Progenitor cell of endocrine pancreas (in vitro differentiated cells): ENCODE measurements at places on chromosomes 6 and 20.

DNA sequence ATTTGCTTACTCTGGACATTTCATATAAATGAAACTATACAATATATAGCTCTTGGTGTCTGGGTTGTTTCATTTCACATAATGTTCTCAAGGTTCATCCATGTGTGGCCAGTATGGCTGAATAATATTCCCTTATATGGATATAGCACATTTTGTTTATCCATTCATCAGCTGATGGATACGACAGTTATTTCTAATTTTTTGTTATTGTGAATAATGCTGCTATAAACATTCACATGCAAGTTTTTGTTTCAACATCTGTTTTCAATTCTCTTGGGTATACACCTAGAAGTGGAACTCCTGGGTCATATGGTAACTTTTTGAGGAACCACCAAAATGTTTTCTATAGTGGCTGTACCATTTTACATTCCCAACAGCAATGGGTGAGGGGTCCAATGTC lies 101.1 kb downstream of the CDK19 start:
- DNase-seq, result no peak

- DNase-seq, result no peak
Observed at GRCh38 chr6:122783401-122783800, 3.9 kb downstream of the FABP7 start.

GRCh38 chr20:10250902-10251301 lies 32.3 kb downstream of the SNAP25 start:
- DNase-seq, result no peak

- no peak for DNase-seq
Observed at GRCh38 chr6:109186012-109186411, 90.7 kb downstream of the CEP57L1 start.

GRCh38 chr6:110378552-110378951 lies 20.4 kb upstream of the METTL24 start:
- no peak for DNase-seq

GRCh38 chr6:153301602-153302001 lies 170.5 kb upstream of the RGS17 start:
- no peak for DNase-seq

- no peak for DNase-seq
Observed at GRCh38 chr20:13400453-13400852, 179.4 kb downstream of the ISM1 start.

DNA sequence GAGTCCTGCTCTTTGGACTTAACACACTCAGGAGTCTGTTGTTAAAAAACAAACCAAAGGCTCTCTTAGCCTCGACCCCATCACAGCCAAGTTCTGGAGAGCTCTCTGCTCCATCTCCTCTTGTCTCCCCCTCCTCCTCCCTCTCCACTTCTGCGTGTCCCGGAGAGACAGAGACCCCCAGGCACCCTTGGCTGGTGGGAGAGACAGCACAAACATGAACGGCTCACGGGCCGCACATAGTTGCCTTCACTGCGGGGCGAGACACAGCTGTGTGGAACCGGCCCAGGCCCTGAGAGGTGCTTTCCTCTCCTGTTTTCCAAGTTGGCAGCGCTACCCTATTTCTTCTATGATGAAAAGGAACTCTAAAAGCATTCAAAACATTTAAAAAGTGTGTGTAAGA lies 23.3 kb upstream of the MYT1 start:
- DNase-seq, result no peak

DNA sequence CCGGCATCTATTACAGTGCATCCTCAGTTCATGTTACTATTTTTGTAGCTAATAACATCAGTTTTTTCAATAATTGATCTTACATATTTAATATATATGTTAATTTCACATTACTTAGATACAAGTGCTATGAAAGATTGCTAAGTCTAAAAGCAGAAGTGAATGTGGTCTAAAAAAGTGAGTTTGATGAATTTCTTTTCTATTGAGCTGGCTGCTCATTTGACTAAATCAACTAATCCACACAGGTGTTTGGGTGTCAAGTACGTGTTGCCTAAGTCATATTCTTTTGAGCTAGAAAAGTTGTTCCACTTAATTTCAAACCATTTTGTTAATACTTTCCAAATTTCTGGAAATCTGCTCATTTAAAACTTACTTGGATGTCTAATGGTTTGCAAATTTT lies 46.6 kb upstream of the EZR start:
- DNase-seq, result no peak

DNA sequence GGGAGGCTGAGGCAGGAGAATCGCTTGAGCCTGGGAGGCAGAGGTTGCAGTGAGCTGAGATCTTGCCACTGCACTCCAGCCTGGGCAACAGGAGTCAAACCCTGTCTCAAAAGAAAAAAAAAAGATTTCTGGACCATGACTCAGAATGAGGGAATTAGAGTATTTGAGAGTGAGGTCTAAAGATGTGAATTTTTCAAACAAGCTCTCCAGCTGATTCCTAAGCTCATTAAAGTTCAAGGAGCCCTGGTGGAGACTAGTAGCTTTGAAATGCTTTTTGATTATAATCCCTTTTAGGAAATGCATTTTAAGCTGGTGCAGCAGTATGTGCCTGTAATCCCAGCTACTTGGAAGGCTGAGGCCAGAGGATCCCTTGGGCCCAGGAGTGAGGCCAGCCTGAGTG lies 21.8 kb upstream of the SRF start:
- DNase-seq, result no peak

- DNase-seq, result peak; percentile 16
Observed at GRCh38 chr20:22312744-22313346, 271.5 kb downstream of the FOXA2 start.

DNA sequence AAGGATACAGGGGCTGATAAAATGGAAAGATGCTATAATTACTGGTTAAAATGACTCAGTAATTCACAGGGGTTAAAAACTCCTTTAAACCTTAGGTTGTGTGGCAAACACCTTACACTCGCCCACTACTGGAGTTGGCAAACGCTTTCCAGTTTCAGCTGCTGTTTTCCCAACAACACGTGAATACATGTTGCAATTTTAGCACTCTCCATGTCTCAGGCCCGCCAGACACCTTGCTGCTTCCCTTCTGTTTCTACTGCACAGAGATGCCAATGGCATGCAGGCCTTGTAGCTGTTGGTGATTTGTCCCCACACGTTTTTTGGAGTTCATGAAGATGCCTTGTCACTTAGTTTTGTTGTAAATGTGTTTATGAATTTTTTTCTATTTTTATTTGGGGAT lies 5.3 kb upstream of the TTPAL start:
- DNase-seq, result no peak

DNA sequence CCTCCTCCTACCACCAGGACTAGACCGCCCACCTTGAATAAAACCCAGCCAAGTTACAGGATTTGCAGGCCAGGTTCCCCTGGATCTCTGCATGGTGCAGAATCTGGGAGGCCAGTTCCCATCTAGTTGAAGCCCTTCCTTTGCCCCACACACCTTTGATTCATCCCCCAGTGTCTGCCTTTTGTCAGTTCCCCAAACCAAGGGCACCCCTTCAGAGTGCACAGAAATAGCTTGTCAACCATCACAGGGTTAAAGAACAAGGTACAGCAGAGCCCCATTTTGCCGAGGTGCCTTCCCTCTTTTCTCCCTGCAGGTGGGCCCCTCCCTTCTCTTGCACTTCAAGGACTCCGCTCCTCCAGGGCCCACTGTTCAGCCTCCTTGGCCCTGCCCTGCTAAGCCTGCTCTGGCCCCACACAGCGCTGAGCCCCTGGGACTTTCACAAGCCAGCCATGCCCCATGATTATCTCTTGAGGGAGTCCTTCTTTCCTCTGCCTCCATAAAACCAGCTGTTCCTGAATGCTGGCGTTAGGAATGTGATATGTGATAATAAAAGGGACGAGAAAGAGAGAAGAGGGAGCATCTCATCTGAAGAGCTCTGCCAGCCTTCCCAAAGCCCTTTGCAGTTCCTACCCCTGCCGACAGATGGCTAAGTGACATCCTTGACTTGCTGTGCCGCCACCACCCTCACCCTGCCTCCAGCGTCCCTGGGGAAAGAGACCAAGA lies 280.3 kb downstream of the CDC5L start:
- peak; percentile 17 for DNase-seq

GRCh38 chr6:112352607-112353006 lies 5.5 kb downstream of the RFPL4B start:
- no peak for DNase-seq

DNA sequence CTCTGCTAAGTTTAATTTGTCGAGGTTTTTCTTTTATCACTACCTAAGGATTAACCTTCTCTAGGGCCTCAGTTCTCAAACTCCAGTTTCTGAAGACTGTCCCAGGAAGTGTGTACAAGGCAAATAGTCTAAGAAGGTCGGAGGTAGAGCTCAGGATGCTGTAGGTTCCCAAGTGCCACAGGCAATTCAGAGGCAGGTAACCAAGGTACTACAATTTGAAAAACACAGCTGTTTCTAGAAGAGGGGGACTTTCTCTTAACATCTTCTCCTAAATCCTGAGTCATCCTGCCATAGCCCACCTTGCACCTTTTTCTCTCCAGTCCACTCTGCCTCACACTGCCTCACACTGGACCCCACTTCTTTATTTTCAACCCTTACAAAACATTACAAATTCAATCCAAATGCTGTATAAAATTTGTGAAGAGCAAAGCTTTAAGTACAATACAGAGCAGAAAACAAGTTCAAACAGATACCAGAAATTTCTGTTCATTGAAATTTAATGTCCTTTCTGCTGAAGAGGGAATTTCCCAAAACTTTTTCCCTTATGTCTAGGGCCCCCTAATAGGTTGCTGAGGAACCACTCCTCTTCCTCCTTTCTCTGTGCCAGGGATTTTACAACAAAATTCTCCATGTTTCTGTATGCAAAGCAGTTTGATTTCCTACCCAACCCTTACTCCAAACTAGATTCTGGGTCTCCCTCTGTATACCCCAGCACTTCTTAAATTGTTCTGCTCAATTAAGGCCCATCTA lies 43.0 kb downstream of the FRK start:
- DNase-seq, result no peak

- DNase-seq, result no peak
Observed at GRCh38 chr6:121297694-121298093, 36.6 kb downstream of the TBC1D32 start.

DNA sequence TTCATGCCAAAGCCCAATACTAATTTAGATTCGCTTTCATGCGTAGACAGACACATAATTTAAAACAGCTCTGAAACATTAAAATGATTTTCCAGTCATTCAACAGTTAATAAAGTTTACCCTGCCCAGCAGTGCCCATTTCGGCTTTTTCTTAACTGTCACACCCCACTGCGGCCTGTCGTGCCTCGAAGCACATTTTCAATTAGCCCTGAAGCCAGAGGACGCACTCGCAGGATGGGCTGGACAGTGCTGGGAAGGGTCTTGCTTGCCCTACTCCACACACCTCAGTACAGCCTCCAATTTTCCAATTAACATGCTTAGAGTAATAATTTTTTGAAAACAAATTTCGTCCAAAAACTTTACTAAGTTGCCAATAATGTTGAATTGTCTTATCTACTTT lies 35.3 kb downstream of the TAF4 start:
- no peak for DNase-seq

DNA sequence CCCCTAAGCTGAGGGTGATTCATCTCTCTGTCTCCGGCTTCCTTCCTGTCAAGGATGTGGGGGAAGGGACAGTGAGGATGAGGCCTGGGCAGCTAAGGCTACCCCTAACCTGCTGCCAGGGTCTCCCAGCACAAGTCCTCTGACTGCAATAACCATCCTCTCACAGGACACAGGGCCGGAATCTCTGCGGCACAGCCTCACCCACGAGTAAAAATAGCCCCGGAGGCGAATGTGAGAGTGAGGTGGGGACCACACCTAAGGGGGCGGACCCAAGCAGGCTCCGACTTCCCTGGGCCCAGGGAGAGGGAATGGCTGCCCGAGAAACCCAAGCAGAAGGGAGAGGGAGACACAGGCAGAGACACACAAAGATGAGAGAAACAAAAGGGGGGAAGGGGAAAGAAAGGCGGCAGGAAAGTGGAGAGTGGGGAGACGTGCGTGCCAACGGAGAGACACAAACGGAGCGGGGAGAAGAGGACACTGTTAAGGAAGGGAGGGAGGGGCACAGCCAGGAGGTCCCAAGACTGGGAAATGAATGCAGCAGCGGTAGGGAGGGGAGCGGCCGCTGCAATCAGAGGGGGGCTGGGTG lies 1.4 kb downstream of the CLIC1 start:
- no peak for DNase-seq

- no peak for DNase-seq
Observed at GRCh38 chr6:143357561-143358255, 92.8 kb downstream of the ADAT2 start.

DNA sequence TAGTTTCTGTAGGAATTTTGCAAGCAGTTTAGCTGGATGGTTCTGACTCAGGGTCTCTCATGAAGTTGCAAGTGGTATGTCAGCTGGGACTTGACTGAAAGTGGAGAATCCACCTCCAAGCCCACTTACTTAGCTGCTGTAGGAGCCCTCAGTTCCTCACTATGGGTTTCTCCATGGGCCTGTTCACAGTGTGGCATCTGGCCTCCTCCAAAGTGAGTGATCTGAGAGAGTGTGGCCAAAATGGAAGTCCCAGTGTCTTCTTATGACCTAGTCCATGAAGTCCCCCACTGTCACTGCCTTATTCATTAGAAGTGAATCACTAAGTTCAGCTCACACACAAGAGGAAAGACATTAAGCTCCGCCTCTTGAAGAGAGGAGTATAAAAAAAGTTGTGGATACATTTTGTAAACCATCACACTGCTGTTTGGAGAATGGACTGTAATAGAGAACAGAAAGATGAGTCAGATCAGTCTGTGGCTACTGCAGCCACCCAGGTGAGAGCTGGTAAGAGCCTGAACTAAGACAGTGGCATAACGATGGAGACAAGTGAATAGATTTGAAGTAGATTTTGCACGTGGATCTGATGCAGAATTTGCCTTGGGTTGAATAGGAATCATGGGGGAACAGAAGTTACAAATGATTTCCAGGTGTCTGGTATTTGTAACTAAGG lies 4.9 kb upstream of the NELFCD start:
- no peak for DNase-seq

DNA sequence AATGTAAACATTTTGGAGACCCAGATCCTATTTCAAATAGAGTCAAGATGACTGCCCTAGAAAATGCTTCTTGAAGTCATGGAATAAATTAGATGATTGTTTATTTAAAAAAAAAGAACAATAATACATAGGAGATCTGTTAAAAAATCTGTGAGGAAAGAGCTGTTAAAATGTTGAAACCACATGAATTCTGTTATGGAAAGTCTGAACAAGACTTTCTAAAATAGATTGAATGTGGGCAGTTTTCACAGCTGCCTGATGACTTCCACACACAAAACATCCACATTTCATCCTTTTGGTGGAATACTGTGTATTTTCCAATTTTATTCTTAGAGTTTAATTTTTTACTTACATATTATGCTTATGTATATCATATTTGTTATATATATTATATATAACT lies 186.1 kb downstream of the LAMA2 start:
- DNase-seq, result no peak

DNA sequence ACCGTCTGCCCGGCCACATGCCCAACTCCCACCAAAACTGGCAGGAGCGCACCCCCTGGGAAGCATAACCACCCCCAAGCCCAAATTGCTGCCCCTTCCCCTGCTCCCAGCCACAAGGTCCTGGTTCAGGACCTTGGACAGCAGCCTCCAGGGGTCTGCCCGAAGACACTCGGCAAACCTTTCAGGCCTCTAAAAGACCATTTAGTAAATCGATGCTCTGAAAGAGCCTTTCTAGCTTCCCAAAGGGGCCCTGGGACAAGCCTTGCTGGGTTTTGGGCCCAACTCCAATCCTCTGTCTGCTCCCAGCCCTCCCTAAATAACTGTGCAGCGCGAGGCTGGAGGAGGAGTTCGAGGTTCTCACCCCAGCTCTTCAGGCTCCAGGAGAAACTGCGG lies 30.5 kb downstream of the GRM4 start:
- peak; percentile 67 for DNase-seq

- peak; percentile 96 for DNase-seq
Observed at GRCh38 chr20:33731693-33732165, at the start of gene ZNF341. Gene ZNF341, plus strand, starts transcription at chr20:33731996. Its CDS starts 26 bp downstream, at chr20:33732022.

- DNase-seq, result no peak
Observed at GRCh38 chr6:110422444-110422822, 7.1 kb upstream of the DDO start.

- no peak for DNase-seq
Observed at GRCh38 chr20:813390-813789, 20.1 kb upstream of the FAM110A start.
